ENCODE measurements at places on chromosomes 16 and 17.

- no peak for DNase-seq
Measured at GRCh38 chr16:31327646-31328225, 27.2 kb upstream of the ITGAX start.

DNA sequence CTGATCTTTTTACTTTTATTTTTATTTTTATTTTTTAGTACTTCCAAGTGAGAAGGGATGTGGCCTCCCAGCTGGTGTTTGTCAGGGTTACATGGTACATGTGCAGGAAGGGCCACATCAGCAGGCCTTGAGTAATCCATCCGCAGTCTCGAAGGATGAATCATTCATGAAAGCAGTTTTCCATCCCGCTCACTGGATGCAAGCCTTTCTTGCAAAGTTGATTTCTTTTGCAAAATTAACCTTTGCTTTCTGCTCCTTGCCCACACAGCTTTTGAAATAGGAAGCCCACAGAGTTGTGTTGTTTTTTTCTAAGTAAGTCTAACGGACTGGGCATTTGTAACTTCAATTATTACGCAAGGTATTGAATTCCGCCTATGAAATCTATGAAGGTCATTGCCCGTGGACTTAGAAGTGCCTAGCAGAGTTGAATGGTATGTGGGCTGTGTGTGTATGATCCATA lies 157.4 kb downstream of the PRKCA start:
- peak; percentile 52 for DNase-seq

- DNase-seq = no peak
Measured at GRCh38 chr16:72549878-72550277, 377.9 kb upstream of the PMFBP1 start.

- no peak for DNase-seq
Measured at GRCh38 chr17:42784409-42784808, 4.0 kb downstream of the WNK4 start.

Measured in renal cortex interstitium (tissue), 15 donors.